ENCODE measurements at places on chromosomes 6 and 20. TPM values are rescaled to one million over a fixed set of nuclear protein-coding genes. Genes with fewer than 3 reads are reported as not detected.

- H3K36me3 ChIP-seq: no peaks in the 10 kb centered on the region
- no peak overlapping the region for H3K4me3 ChIP-seq
- no peak for DNase-seq
- no peak overlapping the region for H3K27ac ChIP-seq
- no peaks in the 10 kb centered on the region for H3K27me3 ChIP-seq
Measured at GRCh38 chr6:50962213-50962759, 143.6 kb downstream of the TFAP2B start.

DNA sequence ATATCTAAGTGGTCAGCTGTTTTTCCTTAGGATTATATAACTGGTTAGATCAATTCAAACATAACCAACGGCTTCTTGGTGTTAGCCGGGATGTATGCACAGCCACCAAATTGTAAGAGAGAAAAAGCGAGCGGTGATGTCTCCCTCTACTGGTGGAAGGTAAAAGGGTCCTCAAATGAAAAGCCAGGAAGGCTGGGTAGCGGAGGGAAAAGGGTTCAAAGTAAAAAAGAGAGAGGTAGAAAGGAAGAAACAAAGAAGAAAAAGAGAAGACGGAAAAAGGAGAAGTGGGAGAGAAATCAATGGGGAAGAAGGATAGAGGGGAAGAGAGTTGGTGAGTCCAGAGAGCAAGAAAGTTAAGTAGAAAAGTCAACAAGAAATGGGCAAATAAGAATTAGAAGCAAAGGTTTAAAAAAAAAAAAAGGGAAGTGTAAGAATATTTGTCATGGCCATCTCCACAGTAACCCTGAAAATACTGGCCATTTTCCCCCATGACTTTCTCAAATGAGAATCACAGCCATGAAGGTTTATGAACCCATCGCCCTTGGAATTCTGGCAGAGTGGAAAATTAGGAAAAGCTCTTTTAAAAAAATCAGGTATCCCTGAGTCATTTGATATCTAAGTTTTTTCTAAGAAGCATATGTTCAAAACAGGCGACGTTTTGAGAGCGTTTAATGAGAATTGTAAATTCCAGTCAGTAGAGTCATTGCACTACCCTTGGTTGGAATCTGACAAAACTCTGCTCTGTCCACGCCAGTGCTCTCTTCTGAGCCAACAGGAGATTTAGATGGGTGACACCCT lies 155.6 kb upstream of the SNX9 start:
- no peak overlapping the region for H3K27ac ChIP-seq
- H3K36me3 ChIP-seq: no peaks in the 10 kb centered on the region
- H3K4me3 ChIP-seq: peak overlapping the region; percentile 34
- DNase-seq: peak; percentile 64

DNA sequence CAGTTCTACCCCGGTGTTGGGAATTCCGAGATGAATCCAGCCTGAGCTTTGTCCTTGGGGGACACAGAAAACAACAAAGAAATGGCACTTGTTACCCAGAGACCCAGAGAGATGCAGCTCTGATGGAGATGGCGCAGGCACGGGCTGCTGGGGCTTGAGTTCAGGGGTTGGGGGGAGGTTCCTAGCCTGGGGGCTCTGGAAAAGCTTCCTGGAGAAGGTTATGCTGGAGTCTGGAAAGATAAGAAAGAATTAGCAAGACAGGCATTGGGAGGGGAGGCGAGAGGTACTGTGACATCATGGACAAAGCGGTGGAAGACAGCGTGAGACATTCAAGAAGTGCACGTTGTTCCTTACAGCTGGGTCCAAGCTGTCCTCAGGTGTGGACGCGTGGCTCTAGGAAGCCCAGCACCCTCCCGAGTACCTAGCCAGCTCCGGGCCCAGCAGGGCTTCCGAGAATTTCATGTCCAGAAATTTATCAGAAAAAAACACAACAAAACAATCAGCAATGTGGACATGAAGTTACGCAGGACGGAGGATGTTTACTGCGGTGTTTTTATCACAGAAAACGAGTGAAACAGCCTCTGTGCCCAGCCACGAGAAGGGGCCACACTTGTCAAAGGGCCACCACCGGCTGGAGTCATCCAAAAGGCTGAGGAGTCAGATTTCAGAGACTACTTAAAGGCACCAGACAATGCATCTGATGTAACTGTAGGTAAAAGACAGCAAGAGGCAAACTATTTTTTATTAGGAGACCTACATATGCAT lies 39.5 kb downstream of the C20orf203 start:
- no peaks in the 10 kb centered on the region for H3K27me3 ChIP-seq
- no peak overlapping the region for H3K27ac ChIP-seq
- H3K36me3 ChIP-seq: no peaks in the 10 kb centered on the region
- no peak overlapping the region for H3K4me3 ChIP-seq
- no peak for DNase-seq

DNA sequence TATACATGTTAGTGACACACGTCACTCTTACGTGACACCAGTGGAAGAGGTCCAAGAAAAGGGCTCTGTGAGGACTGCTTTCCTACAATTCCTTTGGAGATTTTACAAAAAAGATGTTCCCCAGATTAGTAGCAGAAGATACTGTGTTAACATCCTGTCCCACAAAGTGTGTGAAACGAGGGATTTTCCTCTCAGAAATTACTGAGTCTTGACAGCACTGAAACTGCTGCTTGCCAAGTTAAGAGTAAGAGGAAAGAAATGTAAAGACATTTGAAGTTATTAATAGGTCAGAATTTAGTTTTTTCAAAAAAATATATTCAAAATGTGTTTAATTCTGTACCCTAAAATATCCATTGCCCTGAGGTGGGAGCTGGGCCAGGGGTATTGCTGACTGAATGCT lies 58.8 kb upstream of the MAP7 start:
- DNase-seq: no peak
- H3K36me3 ChIP-seq: peaks cover 2% of the 10 kb centered on the region
- no peak overlapping the region for H3K4me3 ChIP-seq
- peaks cover 33% of the 10 kb centered on the region for H3K4me1 ChIP-seq

GRCh38 chr6:149271348-149272340 lies 45.9 kb upstream of the TAB2 start:
- no peaks in the 10 kb centered on the region for H3K27me3 ChIP-seq
- H3K4me3 ChIP-seq: peak overlapping the region; percentile 80
- H3K27ac ChIP-seq: peak overlapping the region; percentile 83
- H3K36me3 ChIP-seq: peaks cover 5% of the 10 kb centered on the region
- H3K4me1 ChIP-seq: peaks cover 50% of the 10 kb centered on the region

Gene OPN5
- total RNA-seq: not detected
